Activated naive CD8-positive, alpha-beta T cell treated with anti-CD3 and anti-CD28 coated beads for 36 hours (primary cell): ENCODE measurements at places on chromosomes 2 and 18.

DNA sequence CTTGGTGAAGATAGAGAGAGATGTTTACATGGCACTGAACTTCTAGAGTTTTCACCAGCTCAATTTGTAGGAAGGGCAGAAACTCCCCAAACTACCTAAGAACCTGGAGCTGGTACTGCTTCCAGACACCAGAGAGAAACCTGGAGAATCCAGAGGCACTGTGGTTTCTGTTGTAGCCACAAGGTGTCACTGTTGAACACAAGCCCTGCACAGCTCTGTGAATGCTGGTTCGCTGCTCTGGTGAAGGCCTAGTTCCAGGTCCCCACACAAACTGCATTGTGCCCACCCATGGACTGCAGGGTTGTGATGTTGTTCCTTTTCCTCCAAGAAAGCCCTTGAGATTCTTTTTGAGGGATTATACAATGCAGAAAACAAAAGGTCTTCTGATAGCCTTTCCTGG is 150.5 kb upstream of the HS6ST1 start:
- DNase-seq, result no peak

DNA sequence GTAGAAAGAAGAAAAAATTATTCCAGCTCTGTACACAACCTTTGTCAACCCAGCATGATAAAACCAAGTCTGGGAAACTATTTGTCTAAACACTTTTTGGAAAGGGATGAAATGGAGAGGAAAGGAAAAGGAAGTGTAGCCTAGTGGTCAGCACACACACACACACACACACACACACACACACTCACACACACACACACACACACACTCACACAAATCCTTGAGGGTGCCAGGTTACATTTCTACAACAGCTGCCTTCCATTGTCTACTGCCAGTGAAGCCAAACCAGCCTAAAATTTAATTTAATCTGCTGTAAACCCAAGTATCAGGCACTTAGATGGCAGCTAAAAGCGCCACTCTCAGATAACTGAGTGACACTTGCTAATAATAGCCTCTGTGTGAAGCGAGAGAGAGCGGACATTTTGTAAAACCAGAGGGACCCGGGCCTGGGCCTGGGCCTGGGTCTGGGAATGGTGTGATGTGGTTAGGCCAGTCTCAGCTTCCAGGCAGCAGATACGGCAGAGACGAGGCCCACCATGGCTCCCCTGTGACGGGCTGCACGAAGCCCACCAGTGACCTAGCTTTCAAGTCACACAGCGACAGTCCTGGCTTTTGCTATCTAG is 32.4 kb downstream of the BCL11A start:
- no peak for DNase-seq

DNA sequence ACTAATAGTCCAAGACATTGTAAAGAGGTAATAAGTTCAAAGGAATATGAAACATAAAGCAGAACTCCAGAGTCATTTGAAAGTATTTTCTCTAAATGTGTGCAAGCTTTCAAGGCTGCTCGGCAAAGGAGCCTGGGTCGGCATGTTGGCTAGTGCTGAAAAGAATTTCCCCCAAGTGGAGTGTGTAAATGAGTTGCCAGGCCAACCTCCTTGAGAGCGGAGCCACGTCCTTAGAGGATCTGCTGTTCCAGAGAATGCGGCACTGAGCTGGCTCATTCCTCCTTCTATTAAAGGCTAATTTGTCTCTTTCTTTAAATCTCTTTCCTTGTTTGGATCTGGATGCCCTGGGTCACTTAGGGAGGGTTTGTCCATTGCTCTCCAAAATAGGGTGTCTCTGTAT is 127.5 kb downstream of the RDH14 start:
- no peak for DNase-seq

DNA sequence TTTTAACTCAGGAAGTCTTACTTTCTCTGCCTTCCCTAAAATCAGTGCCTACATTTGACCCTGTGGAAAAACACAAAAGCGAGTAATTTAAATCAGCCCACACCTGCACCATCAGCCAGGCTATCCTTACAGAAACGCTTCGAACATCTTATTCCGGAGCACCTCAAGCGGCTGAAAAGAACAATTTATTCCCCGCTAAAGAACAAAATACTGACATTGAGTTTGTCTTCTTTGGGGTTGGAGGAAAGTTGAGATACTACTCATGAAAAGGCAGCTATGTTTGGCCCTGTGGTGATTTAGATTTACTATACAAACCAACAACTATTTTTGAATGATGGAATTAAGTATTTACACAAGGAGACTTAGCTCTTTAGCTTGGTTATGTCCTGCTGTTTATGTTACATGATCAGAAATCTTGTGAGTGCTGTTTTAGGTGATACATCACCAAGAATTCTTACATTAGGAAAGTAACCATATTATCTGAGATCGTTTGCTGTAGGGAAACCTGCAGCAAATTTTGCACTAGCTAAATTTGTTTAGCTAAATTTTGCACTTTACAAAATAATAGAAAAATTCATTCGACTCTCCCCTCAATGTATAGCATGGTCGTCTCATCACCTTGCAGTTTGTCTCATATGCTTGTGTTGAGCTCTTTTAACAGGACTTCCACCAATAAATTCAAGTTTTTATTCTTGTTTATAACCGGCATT is 158.8 kb upstream of the SIX2 start:
- DNase-seq, result no peak

DNA sequence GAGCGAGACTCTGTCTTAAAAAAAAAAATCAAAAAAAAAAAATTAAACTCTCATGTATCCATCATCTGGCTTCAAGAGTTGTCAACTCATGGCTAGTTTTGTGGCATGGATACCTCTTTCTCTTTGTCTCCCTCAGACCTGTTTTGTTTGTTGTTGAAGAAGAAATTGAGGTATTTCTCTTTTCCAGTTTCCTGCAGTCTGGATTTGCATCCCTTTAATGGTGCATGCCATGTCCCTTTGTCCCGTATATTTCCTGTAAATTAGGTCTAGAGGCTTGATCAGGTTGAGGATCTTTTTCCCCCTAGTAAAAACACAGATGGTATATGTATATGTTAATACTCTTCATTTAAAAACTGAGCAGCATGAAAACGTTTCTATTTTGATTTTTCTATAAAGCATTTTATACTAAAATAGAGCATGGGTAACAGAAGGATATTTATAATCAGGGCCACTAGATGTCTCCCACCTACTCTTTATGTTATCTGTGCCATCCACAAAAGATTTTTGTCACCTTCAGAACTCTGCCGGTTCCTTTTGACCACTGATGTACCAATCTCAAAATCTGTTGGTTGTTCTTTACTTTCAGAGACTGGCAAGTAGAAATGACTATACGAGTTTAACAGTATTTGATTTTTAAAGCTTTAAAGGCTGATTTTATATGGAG is 80.1 kb downstream of the GALNT1 start:
- no peak for DNase-seq

GRCh38 chr18:55751476-55751875 is 163.5 kb upstream of the TCF4 start:
- no peak for DNase-seq

- DNase-seq, result no peak
These were observed 330.9 kb downstream of the DCC start for GRCh38 chr18:52670896-52671295.

- DNase-seq, result no peak
These were observed 335.9 kb upstream of the NT5C1B start for GRCh38 chr2:18925296-18925695.

GRCh38 chr2:171485116-171485515 is 37.2 kb upstream of the CYBRD1 start:
- DNase-seq, result no peak

GRCh38 chr18:58597649-58598048 is 31.2 kb downstream of the ALPK2 start:
- DNase-seq, result no peak

DNA sequence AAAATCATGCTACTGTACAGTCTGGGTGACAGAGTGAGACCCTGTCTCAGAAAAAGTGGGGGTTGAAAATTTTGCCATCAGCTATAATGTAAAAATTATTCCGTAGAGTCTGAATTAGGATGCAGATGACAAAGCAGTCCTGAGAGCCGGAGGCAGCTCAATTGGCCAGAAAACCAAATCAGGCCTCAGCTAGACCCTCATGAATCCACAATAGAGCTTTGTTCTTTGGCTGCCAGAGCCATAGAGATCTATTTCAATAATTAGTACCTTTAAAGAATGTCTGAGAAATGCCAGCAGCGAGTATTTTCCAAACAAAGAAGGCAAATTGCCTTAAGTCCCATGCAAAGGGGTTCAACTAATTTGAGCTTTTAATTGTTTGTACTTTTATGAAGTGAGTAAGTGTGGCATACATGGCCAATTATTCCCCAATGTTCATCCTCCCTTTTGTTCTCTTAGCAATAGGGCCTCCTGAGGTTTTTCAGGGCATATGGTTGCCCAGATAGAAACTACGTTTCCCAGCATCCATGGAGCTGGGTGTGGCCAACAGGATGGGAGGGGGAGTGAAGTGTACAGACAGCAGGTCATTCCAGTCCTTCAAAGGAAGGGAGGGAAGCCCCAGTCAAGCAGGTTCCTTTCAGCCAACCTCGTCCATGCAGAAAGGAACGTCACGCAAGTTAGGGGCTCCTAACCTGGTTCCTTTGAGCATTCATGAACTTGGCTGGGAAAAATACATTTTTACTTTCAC is 211.3 kb upstream of the APCDD1 start:
- no peak for DNase-seq

DNA sequence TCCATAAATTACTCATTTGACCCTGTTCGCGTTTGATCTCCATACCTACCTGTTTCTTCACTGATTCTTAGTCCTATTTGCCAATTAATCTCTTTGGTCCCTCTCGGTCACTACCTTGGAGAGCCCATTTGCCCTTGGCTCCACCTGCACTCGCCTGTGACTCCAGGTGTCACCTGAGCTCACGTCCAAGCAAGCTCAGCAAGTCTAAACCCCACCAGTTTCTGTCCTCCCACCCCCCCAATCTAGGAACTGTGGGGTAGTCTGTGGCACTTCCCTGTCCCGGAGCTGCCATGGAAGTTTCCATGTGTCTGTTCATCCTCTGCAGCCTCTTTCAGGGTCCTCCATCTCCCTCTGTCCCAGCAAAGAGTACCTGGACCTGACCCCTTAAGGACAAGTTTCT is 68.1 kb upstream of the BCL2L11 start:
- DNase-seq, result no peak
